ENCODE measurements at places on chromosomes 3 and 15. TPM values are rescaled to one million over a fixed set of nuclear protein-coding genes. Genes with fewer than 3 reads are reported as not detected.

GRCh38 chr3:98701071-98701675 is 62.0 kb upstream of the ST3GAL6 start:
- H3K27ac ChIP-seq = no peak overlapping the region
- no peaks in the 10 kb centered on the region for H3K4me1 ChIP-seq
- no peak for DNase-seq
- H3K4me3 ChIP-seq = no peak overlapping the region

The SLC24A5 gene
- total RNA-seq = not detected

GRCh38 chr15:85741662-85742061 is 53.1 kb downstream of the KLHL25 start:
- peaks cover 9% of the 10 kb centered on the region for H3K4me1 ChIP-seq
- no peak overlapping the region for H3K4me3 ChIP-seq
- no peak overlapping the region for H3K27ac ChIP-seq
- H3K27me3 ChIP-seq = no peaks in the 10 kb centered on the region
- DNase-seq = no peak

- no peaks in the 10 kb centered on the region for H3K27me3 ChIP-seq
- H3K4me3 ChIP-seq = no peak overlapping the region
- no peaks in the 10 kb centered on the region for H3K36me3 ChIP-seq
- H3K27ac ChIP-seq = no peak overlapping the region
Measured at GRCh38 chr3:30576946-30577345, 29.5 kb upstream of the TGFBR2 start.

The RHCG gene
- total RNA-seq = not detected

The SEMA3G gene
- 0.08 TPM for total RNA-seq

GRCh38 chr3:138448631-138449030 is 14.2 kb downstream of the ESYT3 start:
- no peak overlapping the region for H3K4me3 ChIP-seq
- no peak for DNase-seq
- no peaks in the 10 kb centered on the region for H3K36me3 ChIP-seq
- H3K27me3 ChIP-seq = no peaks in the 10 kb centered on the region
- no peak overlapping the region for H3K27ac ChIP-seq

The TPRG1 gene
- total RNA-seq = 1.5 TPM

The WHAMM gene
- total RNA-seq = 12.7 TPM

DNA sequence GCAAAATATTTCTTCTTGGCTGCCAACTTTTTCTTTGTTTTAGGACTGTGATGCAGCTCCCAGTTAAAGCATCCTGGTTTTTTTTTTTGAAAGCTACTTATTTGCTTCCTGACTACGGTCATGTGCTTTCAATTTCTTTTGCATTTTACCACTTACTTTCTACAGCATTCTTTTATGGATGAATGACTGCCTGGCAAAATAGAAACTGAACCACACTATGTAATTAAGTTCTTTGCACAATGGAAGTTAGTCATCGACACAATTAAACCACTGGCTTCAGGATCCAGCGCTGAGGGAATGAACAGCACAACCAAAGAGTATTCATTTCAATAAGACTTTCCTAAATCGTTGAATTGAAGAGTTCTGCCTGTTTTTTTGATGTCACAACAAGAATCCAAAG is 82.2 kb upstream of the EPHA3 start:
- H3K4me3 ChIP-seq = no peak overlapping the region
- H3K27ac ChIP-seq = no peak overlapping the region
- no peaks in the 10 kb centered on the region for H3K27me3 ChIP-seq
- no peak for DNase-seq
- peaks cover 5% of the 10 kb centered on the region for H3K36me3 ChIP-seq

DNA sequence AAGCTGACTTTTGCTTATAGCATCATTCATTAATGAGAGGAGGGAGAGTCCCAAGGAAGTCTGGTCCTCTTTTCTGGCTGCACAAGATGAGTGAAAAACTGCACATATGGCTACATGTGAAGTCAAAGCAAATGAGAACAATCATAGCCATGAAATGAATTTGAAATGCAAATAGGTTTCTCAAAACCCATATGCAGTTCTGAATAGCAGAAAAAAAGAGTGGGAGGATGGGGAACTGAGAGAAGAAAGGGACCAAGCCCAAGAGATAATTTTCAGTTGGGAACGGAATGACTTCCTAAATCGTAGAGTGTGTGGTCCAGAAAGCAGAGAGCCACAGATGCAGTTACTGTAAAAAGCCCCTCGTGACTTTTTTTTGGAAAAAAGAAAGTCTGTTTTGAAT is 66.3 kb downstream of the GTPBP8 start:
- DNase-seq = no peak
- no peak overlapping the region for H3K27ac ChIP-seq
- peaks cover 5% of the 10 kb centered on the region for H3K36me3 ChIP-seq
- H3K4me3 ChIP-seq = no peak overlapping the region
- H3K27me3 ChIP-seq = no peaks in the 10 kb centered on the region
- no peaks in the 10 kb centered on the region for H3K4me1 ChIP-seq

DNA sequence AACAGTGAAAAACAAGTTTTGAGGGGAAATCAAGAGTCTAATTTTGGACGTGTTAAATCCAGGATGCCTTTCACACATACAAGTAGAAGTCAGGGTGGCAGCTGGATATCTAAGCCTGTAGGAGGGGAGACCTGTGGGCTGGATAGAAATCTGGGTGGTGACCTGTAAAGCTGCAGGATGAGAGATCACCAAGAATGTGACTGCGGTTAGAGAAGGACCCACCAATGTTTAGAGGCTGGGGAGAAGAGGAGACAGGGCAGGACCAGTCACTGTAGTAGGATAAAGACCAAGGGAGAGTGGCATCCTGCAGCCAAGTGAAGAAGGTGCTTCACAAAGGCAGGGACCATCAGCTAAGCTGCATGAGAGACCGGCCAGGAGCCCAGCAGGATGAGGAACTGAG is 36.2 kb downstream of the MRAS start:
- H3K36me3 ChIP-seq = no peaks in the 10 kb centered on the region
- H3K4me1 ChIP-seq = no peaks in the 10 kb centered on the region
- H3K4me3 ChIP-seq = no peak overlapping the region
- H3K27ac ChIP-seq = no peak overlapping the region

The BOC gene
- total RNA-seq = not detected

DNA sequence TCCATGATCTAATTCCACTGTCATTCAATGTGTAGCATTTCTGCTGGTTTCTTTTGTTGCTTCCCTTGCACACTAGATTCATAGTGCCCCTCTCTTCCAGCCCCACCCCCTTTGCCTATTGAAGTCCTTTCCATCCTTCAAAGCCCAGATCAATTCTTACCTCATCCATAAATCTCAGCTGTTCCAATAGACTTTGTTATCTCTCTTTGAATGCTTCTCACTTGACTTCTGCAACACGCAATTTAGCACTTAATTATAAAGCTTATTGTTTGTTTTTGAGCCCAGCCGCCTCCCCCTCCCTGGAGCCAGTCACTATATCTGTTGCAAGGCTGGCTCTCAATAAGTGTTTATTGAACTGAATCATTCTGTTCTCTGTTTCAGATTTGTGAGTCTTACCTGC is 174.6 kb upstream of the TBL1XR1 start:
- no peaks in the 10 kb centered on the region for H3K36me3 ChIP-seq
- no peaks in the 10 kb centered on the region for H3K27me3 ChIP-seq
- peak overlapping the region; percentile 11 for H3K27ac ChIP-seq
- H3K4me3 ChIP-seq = no peak overlapping the region

GRCh38 chr15:32843219-32843815 is 125.5 kb downstream of the GREM1 start:
- no peaks in the 10 kb centered on the region for H3K4me1 ChIP-seq
- no peak overlapping the region for H3K27ac ChIP-seq
- no peak overlapping the region for H3K4me3 ChIP-seq
- no peak for DNase-seq

- peaks cover 17% of the 10 kb centered on the region for H3K36me3 ChIP-seq
- H3K27ac ChIP-seq = no peak overlapping the region
- no peak overlapping the region for H3K4me3 ChIP-seq
- H3K4me1 ChIP-seq = peaks cover 46% of the 10 kb centered on the region
- DNase-seq = no peak
Measured at GRCh38 chr3:171186383-171186782, 159.9 kb upstream of the SLC2A2 start.

Measured in natural killer cell treated with Interleukin-12 subunit alpha and Interleukin-12 subunit beta and Interleukin-15 and Interleukin-18, amount 100 ng/mL, for 72 hours (primary cell).